ENCODE measurements at places on chromosomes 6 and 20. TPM values are rescaled to one million over a fixed set of nuclear protein-coding genes. Genes with fewer than 3 reads are reported as not detected.

GRCh38 chr6:134910593-134910935 lies 39.3 kb downstream of the ALDH8A1 start:
- DNase-seq, result no peak
- no peaks in the 10 kb centered on the region for H3K36me3 ChIP-seq
- H3K4me3 ChIP-seq, result no peak overlapping the region
- no peak overlapping the region for H3K27ac ChIP-seq

- peaks cover 12% of the 10 kb centered on the region for H3K4me1 ChIP-seq
- H3K27ac ChIP-seq, result no peak overlapping the region
- no peaks in the 10 kb centered on the region for H3K27me3 ChIP-seq
- no peak for DNase-seq
- H3K36me3 ChIP-seq, result no peaks in the 10 kb centered on the region
Observed at GRCh38 chr6:33018418-33018817, 9.0 kb upstream of the HLA-DOA start.

DNA sequence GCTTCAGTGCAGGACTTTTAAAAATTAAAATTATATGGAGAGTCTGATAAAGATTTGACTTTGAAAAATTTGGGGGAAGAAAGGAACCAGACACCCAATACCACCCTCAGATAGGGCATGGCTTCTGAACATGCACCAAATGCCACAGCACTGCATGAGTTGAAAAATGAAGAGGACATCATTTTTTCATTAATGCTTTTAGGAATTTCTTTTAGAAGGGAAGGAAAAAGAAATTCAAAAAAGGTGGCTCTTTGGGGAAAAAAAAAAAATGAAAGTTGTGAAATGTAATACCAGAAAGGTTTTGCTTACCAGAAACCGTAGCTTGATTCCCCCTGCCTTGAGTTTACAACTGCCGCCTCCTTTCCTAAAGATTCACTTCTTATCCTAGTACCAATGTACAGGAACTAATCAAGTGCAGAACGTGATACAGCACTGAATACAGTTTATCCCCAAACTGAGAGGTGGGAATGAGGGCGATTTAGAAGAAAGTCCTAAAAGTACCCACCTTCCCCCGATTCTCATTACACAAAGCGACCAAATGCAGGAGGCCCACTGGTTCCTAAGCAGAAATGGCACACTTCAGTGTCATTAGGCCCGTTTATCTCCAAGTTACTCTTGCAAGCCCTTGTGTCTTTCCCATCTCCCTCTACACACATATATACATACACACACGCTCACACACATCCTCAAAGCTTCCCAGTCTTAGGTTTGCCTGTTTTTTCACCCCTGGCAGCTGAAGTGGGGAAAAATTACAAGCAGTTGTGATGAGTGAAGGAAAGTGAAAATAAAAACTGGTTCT lies 2.8 kb downstream of the PPP1R10 start:
- H3K36me3 ChIP-seq, result peaks cover 20% of the 10 kb centered on the region
- H3K4me3 ChIP-seq, result peak overlapping the region; percentile 57
- H3K27ac ChIP-seq, result peak overlapping the region; percentile 93
- H3K4me1 ChIP-seq, result peaks cover 45% of the 10 kb centered on the region
- no peak for DNase-seq

- no peak overlapping the region for H3K27ac ChIP-seq
- no peak for DNase-seq
- H3K27me3 ChIP-seq, result peaks cover 12% of the 10 kb centered on the region
- H3K4me1 ChIP-seq, result no peaks in the 10 kb centered on the region
- H3K4me3 ChIP-seq, result no peak overlapping the region
Observed at GRCh38 chr20:36308353-36308752, 2.2 kb downstream of the DLGAP4 start.

- DNase-seq, result no peak
- no peak overlapping the region for H3K27ac ChIP-seq
- no peaks in the 10 kb centered on the region for H3K36me3 ChIP-seq
- no peak overlapping the region for H3K4me3 ChIP-seq
- no peaks in the 10 kb centered on the region for H3K4me1 ChIP-seq
Observed at GRCh38 chr20:58585753-58586540, 65.1 kb upstream of the STX16 start.

DNA sequence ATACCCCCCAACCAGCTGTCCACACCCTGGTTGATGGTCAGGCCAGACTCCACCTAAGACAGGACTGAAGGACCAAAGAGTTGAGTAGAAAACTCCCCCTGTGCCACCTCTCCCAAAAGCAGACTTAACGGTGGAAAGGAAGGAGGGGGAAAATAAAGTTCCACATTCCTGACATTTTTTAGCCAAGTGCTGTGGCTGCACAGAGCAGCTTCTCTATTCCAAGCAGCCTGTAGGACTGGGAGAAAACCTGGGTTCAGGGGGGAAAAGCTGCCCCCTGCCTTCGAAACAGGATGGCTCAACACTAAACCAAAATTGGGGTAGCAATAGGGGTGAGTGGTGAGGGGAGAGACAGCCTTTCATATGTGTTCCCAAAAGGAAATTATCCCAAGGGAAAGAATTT lies 3.6 kb downstream of the TRAM2 start:
- H3K36me3 ChIP-seq, result no peaks in the 10 kb centered on the region
- DNase-seq, result no peak
- H3K4me1 ChIP-seq, result peaks cover 34% of the 10 kb centered on the region
- no peaks in the 10 kb centered on the region for H3K27me3 ChIP-seq
- no peak overlapping the region for H3K4me3 ChIP-seq

DNA sequence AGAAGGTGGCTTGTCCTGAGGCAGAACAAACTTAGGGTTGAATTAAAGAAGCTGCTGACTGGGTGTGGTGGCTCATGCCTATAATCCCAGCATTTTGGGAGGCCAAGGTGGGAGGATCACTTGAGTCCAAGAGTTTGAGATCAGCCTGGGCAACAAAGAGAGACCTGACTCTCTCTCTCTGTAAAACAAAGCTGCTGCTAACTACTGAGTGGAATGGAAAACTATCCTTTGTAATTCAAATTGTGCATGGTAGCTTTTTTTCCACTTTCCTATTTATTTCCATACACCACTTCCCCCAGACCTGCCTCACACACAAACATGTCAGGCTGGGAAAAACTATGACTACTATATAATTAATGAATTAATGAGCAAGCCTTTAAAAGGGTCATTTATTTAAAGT lies 437.1 kb downstream of the CDC5L start:
- no peak overlapping the region for H3K4me3 ChIP-seq
- no peak overlapping the region for H3K27ac ChIP-seq
- no peaks in the 10 kb centered on the region for H3K27me3 ChIP-seq
- H3K36me3 ChIP-seq, result no peaks in the 10 kb centered on the region
- DNase-seq, result no peak

BPIFA1 gene
- total RNA-seq, result not detected

NR2E1 gene
- not detected for total RNA-seq

SNAI1 gene
- 0.31 TPM for total RNA-seq

All from naive thymus-derived CD4-positive, alpha-beta T cell (primary cell).